ENCODE measurements at places on chromosomes 3 and 15.

DNA sequence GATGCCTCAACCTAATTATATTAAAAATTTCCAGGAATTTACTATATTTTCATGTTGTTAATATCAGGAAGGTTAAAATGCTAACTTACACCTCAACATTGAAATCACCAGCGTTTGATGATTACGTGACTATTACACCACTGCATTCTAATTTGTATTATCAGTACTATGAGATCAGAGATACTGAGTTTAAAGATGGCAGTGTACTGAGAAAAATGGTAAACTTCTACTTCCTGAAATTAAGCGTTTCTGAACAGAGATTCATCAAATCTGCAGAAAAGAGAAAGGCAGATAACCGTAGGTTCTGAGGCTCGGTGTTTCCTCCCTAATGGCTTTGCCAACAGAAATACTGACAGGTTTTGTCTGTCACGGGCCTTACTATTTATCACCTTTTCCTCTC lies 69.9 kb downstream of the CRTC3 start:
- DNase-seq, result no peak

DNA sequence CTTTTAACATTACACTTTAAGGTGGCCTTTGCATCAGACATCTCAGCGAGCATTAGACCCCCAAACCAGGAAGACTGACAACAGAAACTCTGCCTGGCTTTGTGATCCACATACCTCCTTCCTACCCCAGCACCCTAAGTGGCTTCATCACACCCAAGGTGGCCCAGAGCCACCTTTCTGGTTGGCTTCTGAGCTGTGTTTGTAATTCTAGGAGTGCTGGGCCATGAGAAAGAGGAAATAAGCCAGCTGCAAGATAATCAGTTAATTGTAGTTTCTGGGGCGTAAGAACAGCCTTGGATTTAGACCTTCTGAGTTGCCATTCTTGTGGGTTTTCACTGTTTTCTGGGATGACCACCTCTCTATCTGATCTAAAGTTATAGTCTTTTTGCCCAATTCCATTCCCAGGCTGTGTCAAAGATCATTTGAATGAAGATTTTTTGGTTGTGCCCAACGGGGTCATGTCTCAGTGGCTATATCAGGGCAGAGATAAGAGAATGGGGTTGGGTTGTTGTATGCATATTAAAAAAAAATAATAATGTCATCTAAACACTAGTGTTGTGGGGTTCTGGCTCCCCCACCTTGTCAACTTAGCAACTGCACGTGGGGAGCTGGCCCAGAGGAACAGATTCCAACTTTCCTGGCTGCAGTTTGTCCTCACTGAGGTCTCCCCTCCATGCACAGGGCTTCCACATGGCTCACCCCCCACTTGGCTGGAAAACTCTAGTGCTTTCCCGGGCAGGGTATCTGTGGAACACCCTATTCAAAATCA lies 234.8 kb upstream of the WNT5A start:
- no peak for DNase-seq

DNA sequence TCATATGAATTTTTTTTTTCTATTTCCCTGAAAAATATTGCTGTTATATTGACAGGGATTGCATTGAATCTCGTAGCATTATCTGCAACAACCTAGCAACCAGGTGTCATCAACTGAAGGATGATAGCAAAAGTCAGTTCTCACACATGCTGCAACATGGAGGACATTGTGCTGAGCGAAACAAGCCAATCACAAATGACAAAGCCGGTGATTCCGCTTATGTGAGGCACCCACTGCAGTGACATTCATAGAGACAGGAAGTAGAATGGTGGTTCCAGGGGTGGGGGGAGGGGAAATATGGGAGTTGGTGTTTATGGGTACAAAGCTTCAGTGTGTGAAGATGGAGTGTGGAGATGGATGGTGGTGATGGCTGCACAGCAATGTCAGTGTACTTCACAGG lies 7.6 kb downstream of the NIPA1 start:
- no peak for DNase-seq

DNA sequence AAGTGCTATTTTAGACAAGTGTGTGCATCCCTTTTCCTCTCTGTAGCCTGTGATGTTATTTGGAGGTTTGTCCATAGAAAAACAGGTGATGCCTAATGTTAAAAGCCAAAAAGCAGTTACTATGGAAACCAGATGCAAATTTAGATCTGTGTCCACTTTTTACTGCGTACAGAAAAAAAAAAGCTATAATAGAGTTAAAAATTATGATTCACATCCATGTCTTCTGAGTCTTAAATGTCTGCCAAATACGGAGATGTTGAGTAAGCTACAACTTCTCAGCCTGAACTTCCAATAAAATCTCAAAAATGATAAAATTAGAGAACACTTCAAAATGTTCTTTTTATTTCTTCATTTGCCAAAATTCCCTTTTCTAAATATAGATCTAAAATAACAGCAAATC lies 74.2 kb upstream of the GAP43 start:
- no peak for DNase-seq

Data from stimulated activated CD4-positive, alpha-beta T cell treated with anti-CD3 and anti-CD28 coated beads, TNF-alpha, amount 100 ng/mL, for 1 hour (primary cell).